Heart right ventricle (tissue), 16 donors: ENCODE measurements at places on chromosomes 3 and 15.

- no peak for DNase-seq
Observed at GRCh38 chr3:62379321-62379798, 6.0 kb upstream of the FEZF2 start.

DNA sequence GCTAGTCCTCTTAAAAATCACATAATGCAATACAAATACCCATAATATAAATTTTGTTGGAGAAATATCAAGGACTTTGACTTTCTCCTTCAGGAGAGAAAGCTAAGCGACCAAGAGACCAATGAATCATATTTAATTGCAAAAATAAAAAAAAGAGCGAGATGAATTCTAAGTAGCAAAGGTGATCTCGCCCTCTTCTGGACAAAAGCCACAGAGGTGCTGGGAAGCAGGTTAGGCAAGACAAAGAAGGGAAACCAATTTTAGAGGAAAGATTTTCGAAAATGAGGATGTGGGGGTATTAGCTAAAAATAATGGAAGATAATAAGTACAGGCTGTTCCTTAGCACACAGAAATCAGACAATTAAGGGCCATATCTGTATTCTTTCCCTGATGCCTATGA, 111.4 kb upstream of the PLAAT1 start:
- DNase-seq = no peak

DNA sequence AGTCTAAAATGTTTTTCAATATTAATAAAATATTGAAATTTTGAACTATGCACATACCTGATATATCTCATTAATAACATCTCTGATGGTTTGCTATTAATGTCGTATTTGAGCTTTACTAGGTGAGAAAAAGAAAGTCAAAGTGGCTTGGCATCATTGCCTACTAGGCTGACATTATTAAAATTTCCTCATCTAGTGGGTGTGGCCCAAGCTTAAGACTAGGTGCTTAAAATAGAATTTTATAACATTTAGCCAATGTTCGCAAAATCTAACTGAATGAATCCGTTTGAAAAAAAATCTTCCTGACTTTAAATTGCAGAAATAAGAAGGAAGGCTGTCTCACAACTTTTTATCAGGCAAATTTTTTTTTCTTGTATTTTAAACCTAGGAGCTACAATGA, 46.1 kb downstream of the ABI3BP start:
- no peak for DNase-seq

DNA sequence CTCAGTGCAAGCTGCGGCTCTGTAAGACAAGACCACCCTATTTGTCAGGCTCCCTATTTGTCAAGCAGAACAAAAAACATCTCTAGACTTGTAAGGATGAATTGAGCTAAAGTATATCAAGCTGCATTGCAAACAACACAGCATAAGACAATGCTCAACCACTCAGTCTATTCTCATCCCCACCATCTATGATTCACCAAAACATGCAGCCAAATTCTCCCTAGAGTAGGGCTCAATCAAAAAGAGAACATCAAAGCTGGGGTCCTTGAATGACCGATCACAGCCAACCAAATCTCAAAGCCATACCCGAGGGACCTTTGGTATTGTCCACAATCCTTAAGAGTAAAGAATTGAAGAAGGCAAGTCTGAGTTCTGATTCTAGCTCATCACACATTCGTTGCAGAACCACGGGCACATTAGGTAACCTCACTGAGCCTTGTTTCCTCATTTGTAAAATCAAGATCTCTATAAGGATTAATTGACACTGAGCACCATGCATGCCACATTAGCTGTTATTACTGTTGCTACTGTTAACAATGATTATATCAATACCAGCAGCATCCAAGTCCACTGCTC, 31.2 kb downstream of the RFTN1 start:
- DNase-seq = no peak

DNA sequence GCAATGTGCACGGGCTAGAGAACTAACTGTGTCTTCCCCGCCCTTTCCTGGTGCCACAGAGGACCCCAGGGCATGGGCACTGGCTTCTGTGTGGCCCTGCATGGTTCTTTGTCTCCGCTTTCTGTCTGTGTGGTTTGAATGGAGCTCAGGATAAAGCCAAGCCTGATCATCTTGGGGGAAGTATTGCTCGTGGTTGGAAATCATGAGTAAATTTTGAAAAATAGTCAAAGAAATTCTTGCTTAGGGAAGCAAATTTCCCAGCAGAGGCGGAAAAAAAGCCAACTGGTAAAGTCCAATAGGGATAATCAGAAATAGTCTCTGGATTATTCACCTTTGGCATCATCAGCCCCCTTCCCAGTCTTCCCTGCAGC, 55.4 kb downstream of the MAGEF1 start:
- no peak for DNase-seq

DNA sequence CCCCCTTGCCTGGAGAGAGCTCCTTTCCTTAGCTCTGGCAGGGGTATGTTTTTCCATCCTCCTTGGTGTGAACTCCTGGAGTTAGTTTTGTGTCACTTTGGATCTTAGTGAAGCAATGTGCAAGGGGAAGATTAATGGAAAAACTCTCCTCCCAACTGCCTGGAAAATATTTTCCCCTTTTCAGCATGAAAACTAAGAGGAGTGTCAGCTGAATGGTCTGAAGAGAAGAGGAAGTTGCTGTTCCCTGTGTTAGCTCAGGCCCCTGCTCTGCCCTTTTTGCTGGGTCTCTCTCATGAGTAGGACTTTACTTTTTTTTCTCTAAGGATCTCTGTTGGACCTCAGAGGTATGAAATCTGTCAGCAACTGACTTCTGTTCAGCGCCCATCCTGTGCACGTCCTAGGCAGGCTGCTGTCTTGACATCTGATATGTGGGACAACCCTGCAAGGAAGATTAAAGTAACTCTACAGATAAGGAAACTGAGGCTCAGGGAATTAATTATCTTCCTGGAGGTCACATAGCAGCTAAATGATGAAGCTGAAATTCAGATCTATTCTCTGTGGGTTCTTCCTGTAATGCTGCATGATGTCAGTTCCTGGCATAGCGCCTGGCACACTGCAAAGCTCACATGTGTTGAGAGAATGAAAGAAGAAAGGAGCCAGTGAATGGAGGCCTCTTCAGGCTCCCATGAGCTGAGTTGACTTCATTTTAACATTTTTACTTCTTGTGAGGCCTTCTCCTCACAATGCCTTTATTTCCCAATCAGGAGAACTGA, 109.7 kb upstream of the GALNT15 start:
- DNase-seq = peak; percentile 65

DNA sequence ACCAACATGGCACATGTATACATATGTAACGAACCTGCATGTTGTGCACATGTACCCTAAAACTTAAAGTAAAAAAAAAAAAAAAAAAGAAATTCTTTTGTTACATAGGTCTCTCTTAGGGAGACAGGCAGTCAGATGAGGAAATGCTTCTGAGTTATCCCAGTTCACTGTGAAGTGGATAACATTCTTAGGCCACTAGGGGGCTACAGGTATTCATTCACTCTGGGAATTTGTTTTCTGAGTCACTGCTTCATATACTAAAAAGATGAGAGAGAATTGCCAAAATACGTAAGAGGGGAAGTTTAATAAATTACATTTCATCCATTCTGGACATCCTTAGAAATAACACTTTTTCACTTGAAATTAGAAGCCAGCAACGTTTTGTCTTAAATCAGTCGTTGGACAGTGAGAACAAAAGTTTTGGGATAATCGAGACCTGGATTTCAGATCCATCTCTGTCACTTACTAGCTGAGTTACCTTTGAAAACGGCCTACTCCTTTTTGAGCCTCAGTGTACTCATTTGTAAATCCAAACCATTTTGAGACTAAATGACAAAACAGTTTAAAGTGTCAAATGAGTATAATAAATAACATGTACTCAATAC, 738.4 kb upstream of the ALCAM start:
- DNase-seq = no peak

- DNase-seq = no peak
Observed at GRCh38 chr15:67137951-67138848, 72.8 kb downstream of the SMAD3 start.

GRCh38 chr3:127651516-127652172, 21.1 kb upstream of the ABTB1 start:
- no peak for DNase-seq

- no peak for DNase-seq
Observed at GRCh38 chr15:100042558-100042957, 299.2 kb downstream of the ADAMTS17 start.

DNA sequence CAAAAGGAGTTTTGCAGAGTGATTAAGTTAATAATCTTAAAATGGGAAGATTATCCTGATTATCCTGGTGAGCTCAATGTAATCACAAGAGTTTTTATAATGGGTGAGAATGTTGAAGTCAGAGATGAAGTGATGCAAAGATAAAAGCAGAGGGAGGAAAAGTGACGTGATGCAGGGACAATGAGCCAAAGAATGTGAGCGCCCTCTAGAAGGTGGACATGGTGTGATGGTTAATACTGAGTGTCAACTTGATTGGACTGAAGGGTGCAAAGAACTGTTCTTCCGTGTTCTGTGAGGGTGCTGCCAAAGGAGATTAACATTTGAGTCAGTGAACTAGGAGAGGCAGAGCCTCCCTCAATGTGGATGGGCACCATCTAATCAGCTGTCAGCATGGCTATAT, 569.6 kb upstream of the AGTR1 start:
- no peak for DNase-seq

- no peak for DNase-seq
Observed at GRCh38 chr15:74777769-74778598, 3.9 kb upstream of the CSK start.

DNA sequence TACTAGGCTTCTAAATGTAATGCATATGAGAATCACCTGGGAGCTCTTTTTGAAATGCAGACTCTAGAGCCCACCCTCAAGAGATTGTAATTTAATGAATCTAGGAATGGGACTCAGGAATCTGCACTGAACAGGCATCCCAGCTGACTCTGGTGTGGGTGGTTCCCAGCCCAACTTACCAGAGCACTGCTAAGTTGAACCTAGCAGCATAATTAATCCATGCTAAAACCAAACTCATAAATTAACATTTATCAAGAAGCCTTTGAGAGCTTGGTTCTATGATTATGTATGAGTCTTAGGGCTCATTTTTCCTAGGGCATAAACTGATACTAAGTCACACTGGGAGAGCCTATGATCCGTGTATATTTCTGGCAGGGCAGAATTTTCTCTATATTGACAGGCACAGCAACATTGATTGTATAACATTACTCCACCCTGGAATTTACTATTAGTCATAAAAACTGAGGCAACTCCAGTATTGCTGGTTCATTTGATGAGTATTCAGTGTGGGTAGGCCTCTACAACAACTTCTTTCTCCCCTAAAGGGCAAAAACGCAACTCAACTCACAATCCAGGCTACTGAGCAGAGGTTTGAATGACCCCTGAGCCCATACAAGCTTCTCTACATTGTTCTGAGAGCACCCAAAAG, 10.7 kb upstream of the CSTA start:
- no peak for DNase-seq

- DNase-seq = no peak
Observed at GRCh38 chr3:176651622-176652021, 545.7 kb downstream of the TBL1XR1 start.

DNA sequence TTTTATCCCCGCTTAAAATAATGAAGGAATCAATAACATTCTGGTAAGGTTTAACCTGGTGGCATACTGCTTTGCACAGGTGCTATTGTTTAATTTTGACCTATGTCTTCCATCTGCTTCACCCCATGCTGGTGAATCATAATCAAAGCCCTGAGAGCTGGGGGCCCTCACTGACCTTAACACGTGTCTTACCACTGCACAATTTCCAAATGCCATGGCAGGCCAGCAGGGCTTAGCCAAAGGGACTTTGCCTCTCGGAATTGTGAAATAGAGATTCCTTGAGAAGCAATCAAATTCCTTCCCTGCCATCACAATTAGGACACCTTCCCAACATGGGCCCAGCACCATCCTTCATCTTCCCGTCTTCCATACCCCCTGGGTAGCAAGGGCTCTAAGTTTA, 242.6 kb upstream of the THBS1 start:
- DNase-seq = no peak

- no peak for DNase-seq
Observed at GRCh38 chr15:63896336-63897115, 62.8 kb upstream of the HERC1 start.

- DNase-seq = peak; percentile 52
Observed at GRCh38 chr15:90062023-90062442, 40.2 kb downstream of the IDH2 start.

GRCh38 chr3:141385406-141386125, 17.3 kb downstream of the ZBTB38 start:
- DNase-seq = no peak

DNA sequence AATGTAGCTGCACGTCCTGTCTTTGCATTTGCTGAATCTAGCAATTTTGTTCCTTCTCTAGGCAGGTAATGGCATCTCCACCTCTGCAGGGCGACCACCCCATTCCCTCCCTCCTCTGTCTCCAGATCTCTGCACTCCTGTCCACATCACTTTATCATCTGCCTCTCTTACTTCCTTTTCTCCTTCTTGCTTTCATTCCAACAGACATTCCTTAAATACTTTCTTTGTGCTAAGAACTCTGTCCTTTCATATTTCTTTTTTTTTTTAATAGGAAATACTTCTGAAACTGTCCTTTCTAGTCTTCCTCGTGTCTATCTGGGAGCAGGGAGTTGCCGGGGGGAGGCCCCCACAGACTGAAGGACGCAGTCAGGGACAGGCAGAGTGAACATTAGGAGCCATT, 7.2 kb downstream of the ITIH3 start:
- no peak for DNase-seq

DNA sequence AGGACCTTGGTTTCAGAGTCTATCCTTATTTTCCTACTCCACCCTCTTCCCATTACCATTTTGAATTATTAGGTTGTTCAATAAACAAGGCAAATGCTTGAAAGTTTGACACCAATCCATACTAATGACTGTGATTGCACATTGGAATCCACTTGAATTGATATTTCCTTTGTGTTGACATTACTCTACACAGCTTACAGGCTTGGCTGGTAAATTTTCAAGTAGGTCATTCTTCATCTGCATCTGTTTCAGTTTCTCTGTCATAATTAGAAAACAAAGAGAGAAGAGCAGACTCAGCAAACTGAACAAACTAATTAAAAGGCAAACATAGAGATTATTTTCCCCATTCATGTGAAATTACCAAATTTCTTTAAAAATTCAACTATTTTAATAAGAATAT, 732.9 kb upstream of the BCHE start:
- no peak for DNase-seq

- no peak for DNase-seq
Observed at GRCh38 chr3:6039971-6040370, 820.9 kb upstream of the GRM7 start.

GRCh38 chr3:13066834-13067233, 6.4 kb downstream of the IQSEC1 start:
- DNase-seq = no peak

DNA sequence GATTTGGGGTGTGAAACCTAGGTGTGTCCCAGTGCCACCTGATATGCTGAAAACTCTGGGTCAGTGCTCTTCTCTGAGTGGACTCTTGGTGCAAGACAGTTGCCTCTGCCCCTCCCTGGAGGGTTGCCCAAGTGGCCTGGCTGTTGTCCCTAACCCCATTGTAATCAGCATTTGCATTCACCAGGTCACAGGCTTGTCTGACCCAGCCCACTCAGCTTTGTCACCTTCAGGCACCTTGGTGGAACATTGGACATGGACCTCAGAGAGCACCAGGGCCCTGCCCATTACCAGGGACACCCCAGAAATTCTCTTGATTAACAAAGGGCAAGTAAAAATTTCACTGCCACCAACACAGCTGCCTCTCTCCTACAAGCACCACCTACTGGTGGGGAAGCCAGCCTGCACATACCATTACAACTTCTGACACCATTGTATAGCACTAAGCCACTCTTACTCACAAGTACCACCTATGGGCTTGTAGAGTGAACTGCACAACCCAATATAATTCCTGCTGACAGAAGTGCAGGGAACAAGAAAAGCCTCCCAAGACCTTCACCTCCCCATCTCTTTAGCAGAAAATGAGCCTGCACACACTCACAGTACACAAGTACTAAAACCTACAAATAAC, 324.6 kb downstream of the EPHA6 start:
- DNase-seq = no peak
